ENCODE measurements at places on chromosomes 5 and 9.

DNA sequence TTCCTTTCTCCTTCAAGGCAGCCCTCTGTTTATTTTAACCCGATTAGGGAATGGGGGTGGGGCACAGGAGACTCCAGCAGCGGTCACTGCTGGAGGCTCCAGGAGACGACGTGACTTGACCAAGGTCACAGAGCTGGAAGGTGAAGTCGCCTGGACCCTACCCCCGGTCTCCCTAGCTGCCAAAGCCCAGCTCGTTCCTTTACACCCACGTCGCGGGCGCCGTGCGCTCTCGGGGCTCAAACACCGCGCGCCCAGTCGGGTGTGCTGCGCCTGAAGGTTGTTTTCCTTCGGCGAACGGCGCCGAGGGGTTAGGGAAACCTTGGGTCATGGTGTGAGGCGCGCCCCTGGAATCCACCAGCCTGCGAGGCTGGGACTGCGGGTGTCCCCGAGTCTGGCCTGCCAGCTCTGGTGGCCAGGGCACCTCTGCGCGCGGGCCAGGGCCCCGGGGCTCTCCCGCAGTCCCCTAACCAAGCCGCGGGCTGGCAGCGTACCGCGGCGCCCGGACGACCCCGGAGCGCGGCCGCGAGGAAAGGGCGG is 747 bp upstream of the UNC5A start:
- DNase-seq = no peak

DNA sequence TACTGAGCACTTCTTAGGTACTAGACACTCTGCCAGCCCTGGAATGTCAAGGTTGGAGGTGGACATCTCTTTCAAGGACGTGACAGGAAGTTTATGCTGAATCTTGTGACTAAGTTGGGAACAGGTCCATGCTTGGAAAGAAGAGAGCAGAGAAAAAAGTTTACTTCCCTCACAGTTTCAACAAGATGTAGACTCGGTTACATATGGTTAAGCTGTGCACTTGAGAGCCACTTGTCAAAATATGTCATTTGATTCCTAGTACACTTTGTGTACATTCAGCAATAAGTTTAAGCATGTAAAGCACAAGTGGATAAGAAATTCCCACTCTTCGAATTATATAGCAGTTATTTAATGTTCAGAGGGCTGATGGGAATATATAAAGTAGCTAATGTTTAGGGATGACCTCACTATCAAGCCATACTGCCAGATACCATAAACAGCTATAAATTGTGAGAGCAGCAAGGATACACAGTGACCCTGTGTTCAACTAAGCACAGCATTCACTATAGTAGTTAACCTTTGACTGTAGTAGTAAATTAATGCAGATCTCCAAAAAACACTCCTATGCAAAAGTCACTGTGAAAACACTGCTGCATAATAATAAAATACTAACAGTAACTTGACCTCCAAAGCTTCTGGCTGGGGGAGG is 1944.6 kb upstream of the WWC1 start:
- DNase-seq = no peak

GRCh38 chr9:2524601-2525000 is 97.0 kb upstream of the VLDLR start:
- no peak for DNase-seq

- DNase-seq = no peak
Measured at GRCh38 chr5:86689103-86689729, 71.5 kb downstream of the COX7C start.

DNA sequence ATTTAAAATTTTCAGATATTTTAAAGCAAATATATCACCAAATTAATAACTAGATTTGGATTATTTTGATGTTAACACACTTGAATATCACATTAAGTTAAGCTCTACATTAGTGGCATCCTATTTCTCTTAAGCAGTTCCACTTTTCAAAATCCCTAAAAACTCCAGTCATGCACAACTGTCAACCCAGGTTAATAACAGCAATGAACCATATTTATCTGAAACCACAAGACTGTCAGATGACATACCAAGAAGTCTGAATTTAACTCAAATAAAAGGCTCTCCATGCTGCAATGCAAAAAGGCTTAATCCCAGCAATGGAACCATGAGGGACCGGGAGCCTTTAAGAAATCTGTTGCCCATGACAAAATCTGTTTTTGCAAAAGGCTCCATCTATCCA is 27.5 kb downstream of the FNIP1 start:
- DNase-seq = no peak

- peak; percentile 29 for DNase-seq
Measured at GRCh38 chr5:132268769-132269551, 11.5 kb downstream of the PDLIM4 start.

- DNase-seq = no peak
Measured at GRCh38 chr5:11903121-11903613, 1.1 kb downstream of the CTNND2 start.

DNA sequence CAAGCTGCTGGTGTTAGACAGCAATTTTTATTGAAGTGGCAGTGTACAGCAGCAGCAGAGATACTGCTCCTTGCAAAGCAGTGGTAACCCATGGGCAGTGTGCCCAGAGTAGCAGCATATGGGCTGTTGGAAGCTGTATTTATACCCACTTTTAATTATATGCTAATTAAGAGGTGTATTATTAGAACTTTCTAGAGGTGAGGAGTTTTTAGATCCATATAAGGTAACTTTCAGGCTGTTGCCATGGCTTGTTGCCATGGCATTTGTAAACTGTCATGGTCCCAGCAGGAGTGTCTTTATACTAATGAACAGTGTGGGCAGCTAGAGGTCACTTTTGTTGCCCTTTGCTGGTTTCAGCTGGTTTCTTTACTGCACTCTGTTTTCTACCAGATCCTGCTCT is 3.7 kb upstream of the PJA2 start:
- no peak for DNase-seq

DNA sequence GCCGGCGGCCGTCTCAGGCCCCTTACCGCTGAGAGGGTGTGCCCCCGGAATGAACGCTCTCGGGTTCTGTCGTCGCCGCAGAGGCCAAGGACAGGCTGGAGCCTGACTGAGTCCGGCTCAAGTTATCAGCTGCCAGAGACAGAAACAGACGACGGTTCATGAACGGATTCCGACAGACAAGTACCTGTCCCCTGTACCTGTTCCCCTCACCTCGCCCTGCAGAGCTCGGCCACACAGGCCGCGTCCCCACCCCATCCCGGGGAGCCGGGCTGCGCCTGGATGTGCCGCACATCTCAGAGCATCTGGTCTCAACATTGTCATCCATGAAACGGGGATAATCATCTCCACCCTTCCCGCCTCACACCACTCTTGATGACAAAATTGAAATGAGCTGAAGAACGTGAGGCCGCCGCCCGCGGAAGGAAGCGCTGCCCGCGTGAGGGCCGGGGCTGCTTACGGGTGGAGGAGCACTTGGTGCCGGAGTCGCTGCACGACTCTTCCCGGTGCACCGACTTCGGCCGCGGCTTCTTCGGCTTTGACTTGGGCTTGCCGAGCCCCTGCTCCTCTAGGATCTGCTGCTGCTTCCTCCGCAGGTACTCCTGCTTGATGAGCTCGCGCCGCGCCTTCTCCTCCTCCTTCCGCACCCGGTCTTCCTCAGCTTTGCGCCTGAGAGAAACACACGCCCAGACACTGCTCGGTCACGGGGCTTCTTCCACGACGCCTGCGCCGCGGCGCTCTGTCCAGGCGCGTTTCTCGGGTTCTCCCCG is 89.2 kb downstream of the CAMSAP1 start:
- DNase-seq = no peak

GRCh38 chr9:31321686-31322085 is 1062.8 kb upstream of the ACO1 start:
- no peak for DNase-seq

- DNase-seq = no peak
Measured at GRCh38 chr9:35537913-35538312, 48.0 kb downstream of the RUSC2 start.

GRCh38 chr5:68479524-68479923 is 264.0 kb downstream of the PIK3R1 start:
- no peak for DNase-seq

GRCh38 chr5:135481387-135481786 is 29.2 kb upstream of the TIFAB start:
- no peak for DNase-seq

DNA sequence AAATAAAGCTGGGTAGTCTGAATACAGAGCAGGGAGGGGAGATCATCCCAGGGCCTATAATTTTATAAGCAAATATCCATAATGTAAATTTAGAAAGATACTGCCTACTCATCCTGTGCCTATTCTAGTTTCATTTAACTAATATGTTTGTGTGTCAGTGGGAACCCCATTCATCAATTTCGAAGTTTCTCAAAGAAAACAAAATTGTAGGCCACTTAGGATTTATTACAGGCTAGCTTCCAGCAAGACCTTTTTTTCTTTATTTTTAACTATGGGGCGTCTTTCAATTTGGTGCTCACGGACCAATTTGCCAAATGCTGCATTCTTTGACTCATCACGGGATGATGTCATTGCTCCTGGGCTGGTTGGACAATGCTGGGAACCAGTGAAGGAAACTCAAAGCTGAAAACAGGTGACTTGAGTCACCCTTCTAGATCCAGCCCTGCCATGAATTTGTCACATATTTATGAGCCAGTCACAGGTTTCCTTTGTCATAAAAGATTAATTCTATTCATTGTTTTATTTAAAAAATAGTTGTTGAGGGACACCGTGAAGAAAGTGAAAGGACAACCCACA is 13.4 kb downstream of the PCSK5 start:
- no peak for DNase-seq

GRCh38 chr5:61701877-61702602 is 370.0 kb downstream of the ZSWIM6 start:
- DNase-seq = no peak

GRCh38 chr5:172402531-172403188 is 51.7 kb downstream of the SH3PXD2B start:
- DNase-seq = no peak

DNA sequence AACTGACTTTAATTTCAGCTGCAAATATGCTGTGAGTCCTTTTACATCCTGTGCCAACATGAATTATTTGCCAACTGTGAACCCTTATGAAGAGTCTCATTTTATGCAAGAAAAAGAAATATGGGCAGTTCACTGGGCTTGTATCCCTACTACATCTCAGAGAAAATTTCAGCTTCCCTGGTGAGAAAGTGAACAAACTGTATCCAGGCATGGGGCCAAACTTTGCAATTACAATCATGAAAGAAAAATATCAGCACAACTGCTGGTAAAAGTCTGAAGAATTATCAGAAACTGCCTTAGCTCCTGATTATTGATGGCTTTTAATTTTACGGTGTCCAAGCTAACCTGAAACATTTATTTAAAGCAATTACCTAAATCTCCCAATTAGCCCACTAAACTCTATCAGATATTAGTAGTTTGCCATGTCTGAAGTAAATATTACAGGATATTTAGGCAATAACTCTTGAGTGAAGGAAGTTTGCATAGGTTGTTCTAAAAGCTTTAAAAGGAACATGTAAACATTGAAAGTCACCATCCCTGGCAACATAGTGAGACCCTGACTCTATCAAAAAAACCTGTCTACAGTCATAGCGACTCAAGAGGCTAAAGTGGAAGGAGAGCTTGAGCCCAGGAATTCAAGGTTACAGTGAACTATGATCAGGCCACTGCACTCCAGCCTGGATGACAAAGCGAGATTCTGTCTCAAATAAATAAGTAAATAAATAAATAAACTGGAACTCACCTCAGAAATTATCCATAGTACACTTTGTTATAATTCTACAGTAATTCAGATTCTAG is 83.9 kb upstream of the HCN1 start:
- no peak for DNase-seq

DNA sequence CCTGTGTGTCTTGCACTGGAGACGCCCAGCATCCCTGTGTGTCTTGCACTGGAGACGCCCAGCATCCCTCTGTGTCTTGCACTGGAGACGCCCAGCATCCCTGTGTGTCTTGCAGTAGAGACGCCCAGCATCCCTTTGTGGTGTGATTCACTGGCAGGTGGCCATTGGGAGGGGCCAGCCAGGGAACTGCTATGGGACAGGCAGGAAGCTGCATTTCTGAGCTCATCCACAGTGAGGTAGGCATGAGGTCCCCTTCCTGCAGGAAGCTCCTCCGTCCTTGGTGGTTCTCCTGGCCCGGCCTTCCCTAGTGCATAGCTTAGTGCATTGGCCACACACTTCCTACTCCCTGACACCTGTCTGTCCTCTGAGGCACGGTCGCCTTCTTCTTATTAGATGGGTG is 43.5 kb downstream of the IRX1 start:
- DNase-seq = no peak

DNA sequence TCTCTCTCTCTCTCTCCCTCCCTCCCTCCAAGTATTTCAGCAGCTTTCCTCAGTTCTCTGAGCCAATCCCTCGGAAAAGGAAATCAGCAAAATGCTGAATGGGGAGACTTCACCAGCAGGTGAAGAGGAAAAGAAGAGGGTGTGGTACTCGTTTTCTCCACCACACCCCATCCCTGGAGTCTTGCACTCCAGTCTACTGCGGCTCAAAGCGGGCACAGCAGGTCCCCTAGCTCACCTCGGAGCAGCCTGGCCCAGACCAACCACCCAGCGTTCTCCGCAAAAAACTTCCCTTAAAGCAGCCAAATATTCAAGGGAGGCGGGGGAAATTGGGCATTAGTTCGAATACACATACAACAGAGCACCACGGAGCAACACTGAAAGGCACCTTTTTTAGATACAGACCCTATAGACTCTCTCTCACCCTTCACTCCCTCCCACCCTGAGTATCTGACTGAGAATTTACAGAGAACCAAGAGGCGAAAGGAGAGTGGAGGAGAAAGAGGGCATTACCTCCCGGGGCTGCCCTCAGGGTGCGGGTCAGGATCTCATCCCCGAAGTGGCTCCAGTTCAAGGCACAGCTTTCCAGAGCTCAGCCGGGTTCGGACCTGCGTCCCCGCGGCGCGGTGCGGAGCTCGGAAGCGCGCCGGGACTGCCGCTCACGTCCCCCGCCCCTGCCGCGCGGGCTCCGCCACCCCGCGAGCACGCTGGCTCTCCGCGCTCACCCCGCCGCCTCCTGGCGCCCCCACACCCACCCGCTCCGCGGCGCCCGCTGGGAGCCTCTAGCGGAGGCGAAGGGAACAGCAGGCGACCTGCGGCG is 1638.5 kb upstream of the C9orf72 start:
- peak; percentile 35 for DNase-seq

DNA sequence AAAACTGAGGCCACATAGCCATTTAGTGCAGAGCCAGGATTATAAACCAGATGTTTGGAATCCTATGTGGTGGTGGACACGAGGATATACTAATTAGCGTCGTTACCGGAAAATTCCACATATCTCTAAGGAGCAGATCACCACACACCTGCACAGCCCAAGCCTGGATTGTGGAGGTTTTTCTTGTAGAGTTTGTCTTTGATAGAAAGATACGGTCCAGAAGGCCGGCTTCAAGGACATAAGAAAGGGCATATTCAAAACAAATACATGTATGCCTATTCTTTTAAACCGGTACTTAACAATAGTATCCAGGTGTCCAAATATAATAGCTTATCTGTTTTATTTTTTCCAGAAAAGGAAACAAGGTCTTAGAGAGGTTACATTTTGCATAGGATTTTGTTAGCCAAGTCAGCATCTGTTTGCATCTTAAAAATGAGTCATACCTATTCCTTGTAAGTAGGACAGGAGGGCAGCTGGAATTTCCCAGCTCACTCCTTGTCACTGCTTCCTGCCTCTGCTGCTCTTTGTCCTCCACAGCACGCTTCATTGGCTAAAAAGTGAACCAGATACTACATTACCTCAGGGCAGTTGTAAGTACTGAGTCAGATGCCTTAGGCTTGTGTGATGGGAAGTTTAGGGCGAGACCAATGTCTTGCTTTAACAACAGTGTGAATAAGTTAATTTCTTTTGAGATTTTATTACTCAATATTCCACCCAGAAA is 3.6 kb downstream of the TMC1 start:
- peak; percentile 57 for DNase-seq
